Muscle of leg (tissue), 16 donors: ENCODE measurements at places on chromosomes 6 and 20. TPM values are rescaled to one million over a fixed set of nuclear protein-coding genes. Genes with fewer than 3 reads are reported as not detected.

The SUMO4 gene
- total RNA-seq, result 2.2 TPM

DNA sequence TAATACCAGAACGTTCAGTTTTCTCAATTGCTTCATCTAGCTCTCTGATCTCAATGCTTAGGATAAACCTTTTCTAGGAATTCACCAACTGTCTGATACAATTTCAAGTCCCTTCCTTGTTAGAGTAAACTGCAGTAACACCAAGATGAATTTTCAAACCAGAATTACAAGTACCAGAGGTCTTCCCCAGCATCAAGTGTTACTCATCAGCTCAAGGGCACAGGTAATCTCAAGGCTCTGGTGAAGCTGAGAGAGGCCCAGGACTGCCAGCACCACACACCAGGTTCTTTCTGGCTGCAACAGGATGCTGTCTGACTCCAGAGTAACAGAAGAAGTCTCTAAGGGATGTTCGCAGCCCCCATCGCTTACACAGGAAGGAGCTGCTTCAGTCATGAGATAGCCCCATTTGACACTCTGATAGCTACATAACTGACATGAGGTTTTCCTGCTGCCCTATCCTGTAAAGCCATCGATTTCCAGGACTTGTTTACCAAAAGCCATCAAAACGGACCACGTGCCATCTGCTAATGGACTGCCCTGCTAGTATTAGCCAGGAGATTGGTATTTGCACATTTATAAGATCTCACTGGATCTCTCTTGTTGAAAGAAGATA, 549.4 kb downstream of the UTRN start:
- DNase-seq, result no peak

The ADGRF4 gene
- not detected for total RNA-seq

The WFDC13 gene
- not detected for total RNA-seq

GRCh38 chr20:2212456-2213015, 83.3 kb upstream of the TGM3 start:
- no peak for DNase-seq

The SNAI1 gene
- total RNA-seq, result 3.8 TPM
